ENCODE measurements at places on chromosomes 3 and 15.

GRCh38 chr3:146189519-146190173 lies 28.7 kb upstream of the PLOD2 start:
- DNase-seq, result no peak

DNA sequence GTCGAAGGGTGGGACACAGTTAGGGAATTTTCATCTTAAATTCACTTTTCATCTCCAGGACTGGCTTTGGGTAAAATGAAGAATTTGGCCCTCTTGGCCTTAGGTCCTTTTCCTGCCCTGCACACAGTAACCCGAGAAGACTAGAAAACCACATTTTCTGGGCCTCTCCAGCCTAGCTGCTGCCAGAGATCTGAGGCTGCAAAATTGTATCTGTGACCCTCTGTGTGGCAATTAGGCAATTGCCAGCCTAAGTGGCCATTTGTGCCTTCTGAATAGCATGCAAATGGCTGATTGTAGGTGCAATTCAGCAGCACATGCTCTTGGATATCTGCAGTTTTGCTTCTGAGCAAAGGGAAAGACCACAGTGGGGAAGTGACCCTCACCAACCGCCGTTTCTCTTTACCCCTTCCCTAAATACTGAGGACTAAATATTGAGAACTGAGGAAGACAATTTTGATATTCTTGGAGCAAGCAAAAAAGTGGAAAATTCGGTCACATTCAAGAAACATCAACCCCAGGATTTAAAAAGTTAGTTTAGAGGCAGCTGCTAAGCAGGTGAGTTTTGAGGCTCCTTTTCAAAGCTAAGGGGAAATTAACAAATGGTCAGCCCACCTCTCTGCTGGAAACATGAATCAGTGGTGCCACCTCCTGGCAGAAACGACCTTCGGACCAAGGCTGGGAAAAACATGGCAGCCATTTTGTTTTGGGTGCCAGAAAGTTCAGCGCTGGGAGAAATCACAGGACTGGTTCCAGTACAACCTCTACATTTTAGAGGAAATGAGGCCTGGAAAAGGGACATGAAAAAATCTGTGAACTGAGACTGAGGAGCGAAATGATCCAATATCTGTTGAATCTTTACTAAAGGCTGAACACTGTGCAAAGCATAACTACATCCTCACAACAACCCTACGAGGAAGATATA lies 56.6 kb upstream of the PRTG start:
- no peak for DNase-seq

DNA sequence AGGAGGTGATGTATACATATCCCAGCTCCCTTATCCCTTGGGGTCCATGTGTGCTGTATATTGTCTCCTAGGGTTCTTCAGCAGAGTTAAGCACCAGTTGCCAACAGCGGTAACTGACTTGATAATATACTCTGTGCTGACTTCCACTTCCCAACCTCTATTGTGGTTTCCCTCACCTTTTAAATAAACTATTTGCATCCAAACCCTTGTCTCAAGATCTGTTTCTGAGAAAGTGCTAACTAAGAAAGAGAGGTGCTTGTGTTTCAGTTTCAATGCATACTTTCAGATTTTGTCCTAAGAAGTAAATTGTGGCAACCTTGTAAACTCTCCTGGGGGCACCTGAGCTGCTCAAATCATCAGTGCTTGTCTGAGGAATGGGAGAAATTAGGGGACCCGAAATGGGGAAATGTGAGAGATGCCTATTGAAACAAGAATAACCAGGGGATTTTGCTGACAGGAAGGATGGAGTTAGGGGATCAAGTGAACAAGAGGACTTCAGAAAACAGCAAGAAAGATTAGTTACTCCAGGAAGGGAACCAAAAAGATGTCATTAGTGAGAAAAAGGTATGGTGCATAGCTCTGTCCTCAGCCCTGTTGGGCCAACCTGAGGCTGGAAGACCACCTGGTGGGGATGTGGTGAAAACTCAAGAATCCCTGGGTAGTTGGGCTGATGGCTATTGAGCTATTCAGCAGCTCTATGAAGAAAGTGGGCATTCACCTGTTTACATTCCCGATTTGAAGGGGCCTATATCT lies 50.9 kb upstream of the MRPL3 start:
- DNase-seq, result no peak

DNA sequence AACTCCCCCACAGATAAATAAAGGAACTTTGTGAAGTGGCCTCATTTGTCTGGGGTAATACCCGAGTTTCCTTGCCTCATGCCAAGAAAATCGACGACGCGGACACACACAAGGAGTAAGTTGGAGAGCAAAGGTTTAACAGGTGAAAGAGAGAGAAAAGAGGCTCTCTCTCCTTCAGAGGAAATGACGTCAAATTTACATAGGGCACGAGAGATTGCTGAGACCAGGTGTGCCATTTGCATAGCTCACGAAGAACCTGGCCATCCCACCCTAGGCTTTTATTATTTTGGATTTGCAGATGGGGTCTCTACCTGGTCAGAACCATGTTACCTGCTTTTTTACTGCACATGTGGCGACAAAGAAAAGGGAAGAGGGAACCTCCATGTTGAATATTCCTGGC lies 49.3 kb upstream of the IGF2BP2 start:
- DNase-seq, result no peak

GRCh38 chr3:59540696-59541095 lies 490.9 kb upstream of the CFAP20DC start:
- DNase-seq, result no peak

- DNase-seq, result no peak
Measured at GRCh38 chr3:27577504-27577903, 93.3 kb upstream of the SLC4A7 start.

DNA sequence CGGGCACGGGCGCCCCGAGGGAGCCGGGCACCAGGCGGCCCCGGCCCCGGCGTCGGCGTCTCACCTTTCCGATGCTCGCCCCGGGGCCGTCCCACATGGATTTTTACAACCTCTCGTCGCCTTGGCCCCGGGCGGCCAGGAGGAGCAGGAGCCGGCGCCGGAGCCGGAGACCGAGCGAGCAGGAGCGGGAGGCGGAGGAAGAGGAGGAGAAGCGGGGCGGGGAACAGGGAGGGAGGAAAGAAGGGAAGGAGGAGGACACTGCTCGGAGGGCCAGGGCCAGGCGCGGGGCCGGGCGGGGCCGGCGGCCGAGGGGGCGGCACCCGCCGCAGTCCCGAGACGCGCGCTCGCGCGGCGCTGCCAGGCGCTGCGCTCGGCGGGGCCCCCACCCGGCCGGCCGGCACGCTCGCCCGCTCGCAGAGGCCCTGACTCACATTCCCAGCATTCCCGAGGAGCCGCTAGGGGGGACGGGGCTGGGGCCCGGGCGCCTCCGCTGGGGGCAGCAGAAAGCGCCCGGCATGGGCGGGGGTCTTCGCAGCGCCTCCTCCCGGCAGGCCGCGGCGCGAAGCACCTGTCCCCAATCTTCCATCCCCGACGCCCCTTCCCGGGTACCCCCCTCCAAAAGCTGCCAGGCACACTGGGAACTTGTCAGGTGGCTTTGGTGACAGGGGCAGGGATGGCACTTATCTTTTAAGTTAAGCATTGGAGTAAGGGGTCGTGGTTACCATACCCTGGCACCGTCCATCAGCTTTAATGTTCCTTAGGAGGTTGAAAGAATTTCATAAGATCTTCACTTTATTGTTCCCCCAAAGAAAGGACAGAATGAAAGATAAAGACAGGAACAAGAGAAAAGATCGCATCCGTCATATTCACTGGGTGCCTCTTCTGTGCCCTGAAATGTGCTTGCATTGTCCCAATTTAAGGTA lies at the start of gene ERC2:
TSS of gene ERC2 (minus strand) at position 284 of the 923 bp plus-strand sequence.
- peak; percentile 32 for DNase-seq

DNA sequence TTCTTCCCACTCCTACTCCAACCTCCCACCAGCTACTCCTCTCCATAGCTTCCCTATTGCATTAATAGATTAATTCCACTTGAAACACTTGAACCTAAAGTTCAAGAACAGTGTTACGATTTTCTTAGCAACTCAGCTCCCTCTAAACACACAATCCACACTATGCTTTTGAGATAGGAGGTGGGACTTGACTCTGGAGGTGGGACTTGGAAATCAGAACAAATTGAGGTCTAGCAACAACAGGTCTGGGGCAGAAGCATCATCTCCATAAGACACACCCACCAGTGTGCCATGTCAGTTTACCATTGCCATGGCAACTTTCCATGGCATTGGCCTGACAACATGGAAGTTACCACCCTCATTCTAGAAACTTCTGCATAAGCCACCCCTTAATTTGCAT lies 336.5 kb upstream of the ALCAM start:
- no peak for DNase-seq

- peak; percentile 29 for DNase-seq
Measured at GRCh38 chr15:57797110-57797509, 90.6 kb downstream of the POLR2M start.

GRCh38 chr3:126523745-126524428 lies at the start of gene CHST13:
Gene CHST13 (plus strand): TSS chr3:126524155. CDS start chr3:126524333, 178 bp downstream.
- no peak for DNase-seq

- DNase-seq, result no peak
Measured at GRCh38 chr15:62502451-62502850, 337.4 kb upstream of the C2CD4B start.

DNA sequence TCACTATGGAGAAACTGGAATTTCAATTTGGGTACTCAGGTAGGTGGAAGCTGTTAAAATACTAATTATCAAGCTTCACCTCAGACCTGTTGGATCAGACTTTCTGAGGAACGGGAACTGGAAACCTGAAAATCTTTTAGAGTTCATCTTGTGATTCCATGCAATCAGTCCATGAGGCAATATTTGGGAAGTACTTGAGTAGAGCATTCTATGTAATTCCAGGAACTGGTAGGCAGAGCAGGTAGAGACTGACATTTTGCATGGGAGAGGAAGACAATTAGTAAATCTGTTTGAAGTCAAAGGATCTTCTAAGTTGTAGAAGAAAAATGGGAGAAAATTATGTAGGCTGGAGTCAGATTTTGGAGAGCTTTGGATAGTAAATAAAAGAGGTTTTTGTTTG lies 43.1 kb downstream of the FGF7 start:
- no peak for DNase-seq

DNA sequence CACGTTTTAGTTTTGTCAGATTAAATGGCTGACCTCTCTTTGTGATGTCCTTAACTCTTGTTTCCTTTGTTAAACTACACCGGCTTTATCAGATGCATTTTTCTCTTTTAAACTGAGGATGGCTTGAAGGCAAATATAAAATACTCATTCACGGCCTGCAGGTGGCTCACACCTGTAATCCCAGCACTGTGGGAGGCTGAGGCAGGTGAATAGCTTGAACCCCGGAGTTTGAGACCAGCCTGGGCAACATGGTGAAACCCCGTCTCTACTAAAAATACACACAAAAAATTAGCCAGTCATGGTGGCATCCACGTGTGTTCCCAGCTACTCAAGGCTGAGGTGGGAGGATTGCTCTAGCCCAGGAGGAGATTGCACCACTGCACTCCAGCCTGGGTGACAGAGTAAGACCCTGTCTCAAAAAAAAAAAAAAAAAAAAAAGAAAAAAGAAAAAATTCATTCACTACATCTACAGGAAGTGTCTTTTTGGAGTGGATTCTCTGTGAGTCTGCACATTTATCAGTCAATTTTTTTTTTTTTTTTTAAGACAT lies 34.7 kb upstream of the SACM1L start:
- no peak for DNase-seq

GRCh38 chr3:94019659-94020058 lies 8.7 kb downstream of the STX19 start:
- DNase-seq, result no peak

DNA sequence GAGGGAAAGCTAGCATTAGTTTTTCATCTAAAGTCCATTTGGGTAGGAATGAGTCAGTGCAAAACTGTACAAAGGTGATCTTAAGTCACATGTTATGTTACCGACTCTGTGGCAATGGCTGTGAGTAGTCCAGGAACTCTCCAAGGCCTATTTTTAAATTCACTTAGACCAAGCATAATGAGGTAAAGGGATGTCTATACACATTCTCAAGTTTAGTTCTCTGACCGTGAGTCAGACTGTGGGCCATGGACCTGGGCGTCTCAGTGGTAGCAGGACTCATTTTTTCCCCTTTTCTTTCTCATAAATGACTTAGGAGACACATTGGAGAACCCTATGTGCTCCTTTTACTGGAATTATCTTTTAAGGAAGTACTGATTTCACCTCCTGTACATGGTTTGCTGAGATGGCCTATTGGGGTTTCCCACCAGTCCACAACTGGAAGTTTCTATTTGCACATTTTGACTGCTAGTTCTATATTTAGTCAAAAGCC lies 488.7 kb upstream of the TPRG1 start:
- peak; percentile 19 for DNase-seq

GRCh38 chr3:12479919-12480427 lies 4.3 kb upstream of the TSEN2 start:
- peak; percentile 33 for DNase-seq

- DNase-seq, result no peak
Measured at GRCh38 chr3:69066121-69066520, 14.0 kb upstream of the TMF1 start.

GRCh38 chr3:18438586-18438985 lies 13.4 kb upstream of the SATB1 start:
- DNase-seq, result no peak

- DNase-seq, result no peak
Measured at GRCh38 chr15:59282515-59283337, 76.1 kb downstream of the LDHAL6B start.

DNA sequence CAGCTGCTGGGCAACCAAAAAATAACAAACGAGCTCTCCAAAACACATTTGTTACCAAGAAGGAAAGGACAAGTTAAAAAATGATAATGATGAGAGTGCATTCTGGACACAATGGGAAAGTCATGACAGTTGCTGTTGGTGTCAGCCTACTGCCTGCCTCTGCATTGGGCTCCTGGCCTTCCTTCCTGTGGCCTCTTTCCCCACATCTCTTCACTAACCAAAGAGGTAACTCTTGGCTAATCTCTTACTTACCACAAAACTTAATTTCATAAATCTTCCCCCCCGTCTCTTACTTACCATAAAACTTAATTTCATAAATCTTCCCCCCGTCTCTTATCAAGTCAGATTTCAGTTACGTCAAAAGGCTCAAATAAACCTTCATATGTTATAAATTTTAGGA lies 58.6 kb downstream of the AGTR1 start:
- DNase-seq, result no peak

- no peak for DNase-seq
Measured at GRCh38 chr3:23741036-23741706, 64.6 kb upstream of the UBE2E1 start.

DNA sequence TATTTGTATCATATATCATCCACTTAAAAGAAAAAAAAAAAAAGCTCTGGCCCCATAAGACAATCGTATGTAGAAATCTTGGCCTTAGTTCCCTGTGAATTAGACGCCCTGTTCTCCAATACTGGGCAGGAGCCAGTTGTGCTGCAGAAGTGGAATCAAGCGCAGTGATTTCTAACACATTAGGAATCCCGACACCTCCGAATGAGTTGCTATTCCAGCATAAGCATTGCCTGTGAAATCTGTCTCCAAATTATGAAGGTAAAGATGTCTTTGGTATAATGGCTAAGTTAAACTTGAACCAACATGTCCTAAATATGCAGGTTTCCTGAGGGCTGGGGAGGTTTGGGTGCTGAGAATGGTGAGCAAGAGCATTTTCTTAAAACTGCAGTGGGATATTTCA lies 199.4 kb upstream of the ARRDC4 start:
- no peak for DNase-seq

GRCh38 chr3:74139648-74140047 lies 474.8 kb downstream of the CNTN3 start:
- no peak for DNase-seq

- DNase-seq, result peak; percentile 50
Measured at GRCh38 chr15:64695561-64695992, 79.8 kb downstream of the RBPMS2 start.

- DNase-seq, result no peak
Measured at GRCh38 chr15:89225588-89225987, 4.2 kb upstream of the RLBP1 start.

- no peak for DNase-seq
Measured at GRCh38 chr3:127674790-127675189, 2.0 kb downstream of the ABTB1 start.

GRCh38 chr3:125129512-125129997 lies 73.8 kb upstream of the HEG1 start:
- DNase-seq, result no peak

GRCh38 chr3:50749822-50750221 lies 75.1 kb downstream of the DOCK3 start:
- DNase-seq, result no peak

Measured in heart right ventricle (tissue), 16 donors.